ENCODE measurements at places on chromosomes 5 and 9. TPM values are rescaled to one million over a fixed set of nuclear protein-coding genes. Genes with fewer than 3 reads are reported as not detected.

The MYOT gene
- 17.2 TPM for total RNA-seq

The TEX48 gene
- total RNA-seq, result not detected

The ERAP2 gene
- 53.2 TPM for total RNA-seq

DNA sequence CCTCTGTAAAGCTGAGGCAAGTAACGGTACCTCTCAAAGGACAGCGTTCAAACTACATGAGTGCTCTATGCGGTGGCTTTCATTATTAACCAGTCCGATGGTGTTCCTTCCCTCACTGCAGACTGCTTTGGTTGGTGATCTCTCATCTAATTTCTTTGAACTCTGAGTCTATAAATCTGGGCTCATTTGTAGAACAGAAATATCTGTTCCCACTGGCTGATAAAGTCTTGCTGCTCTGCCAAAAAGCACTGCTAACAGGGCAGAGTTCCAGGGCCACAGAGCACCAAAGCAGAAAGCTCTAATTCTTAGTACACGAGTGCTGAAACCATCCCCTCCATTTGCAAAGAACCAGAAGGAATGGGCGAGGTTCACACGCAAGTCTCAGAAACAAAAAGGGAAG, 81.9 kb downstream of the MED27 start:
- DNase-seq, result no peak

GRCh38 chr5:44388321-44389089, 715 bp downstream of the FGF10 start:
- DNase-seq, result no peak

DNA sequence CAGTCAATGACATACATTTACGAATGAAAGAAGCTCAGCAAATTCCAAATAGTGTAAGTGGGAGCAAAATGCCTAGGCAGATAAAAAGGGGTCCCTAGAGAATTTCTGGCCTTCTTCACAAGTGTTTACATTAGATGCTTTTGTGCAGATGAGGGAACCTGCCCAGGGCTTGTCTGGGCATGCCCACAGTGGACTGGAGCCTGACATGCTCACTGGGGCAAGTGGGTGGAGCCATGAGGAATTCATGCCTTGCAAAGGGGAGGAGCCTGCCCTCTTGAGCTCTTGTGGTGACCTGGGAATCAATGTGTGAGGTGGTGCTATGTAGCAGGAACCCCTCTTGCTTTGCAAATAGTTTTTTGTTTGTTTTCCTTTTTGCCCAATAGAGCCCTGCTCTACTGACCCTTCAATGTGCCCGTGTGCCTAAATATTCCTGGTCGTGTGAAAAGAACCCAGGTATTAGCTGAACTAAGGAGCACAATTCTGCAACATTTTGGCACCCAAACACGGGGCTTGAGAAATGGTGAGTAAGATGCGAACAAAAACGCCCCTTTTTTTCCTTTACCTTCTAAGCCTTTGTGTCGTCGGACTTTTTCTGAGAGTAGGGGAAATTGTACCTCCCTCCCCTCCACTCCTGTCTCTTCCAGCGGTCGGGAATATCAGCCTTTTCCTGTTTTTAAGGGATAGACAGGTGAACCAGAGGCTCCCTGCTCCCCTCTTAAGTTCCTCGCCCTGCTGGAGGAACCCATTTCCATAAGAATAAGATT, 433.8 kb upstream of the CDH9 start:
- no peak for DNase-seq

Data from urinary bladder (tissue), 4 donors.